T-helper 22 cell (primary cell): ENCODE measurements at places on chromosomes 5 and 9.
A peak's percentile ranks its signal among the peaks of the same experiment; 100 is the strongest.

DNA sequence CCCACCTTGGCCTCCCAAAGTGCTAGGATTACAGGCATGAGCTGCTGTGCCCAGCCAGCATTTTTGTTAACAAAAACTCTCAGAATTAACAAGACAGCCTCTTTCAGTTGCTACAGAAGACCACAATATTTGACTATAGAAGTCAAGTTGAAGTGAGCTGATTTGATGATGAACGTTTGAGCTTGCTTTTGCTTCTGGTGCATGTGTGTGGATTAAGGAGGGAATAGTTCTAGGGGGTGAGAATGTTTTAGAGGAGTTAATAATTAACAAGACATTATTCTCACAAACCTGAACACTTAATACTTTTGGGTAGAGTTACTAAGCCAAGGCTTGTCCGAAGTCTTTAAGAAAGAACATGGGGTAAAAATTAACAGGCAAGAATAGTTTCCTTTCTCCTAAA is 191.6 kb downstream of the TENT4A start:
- DNase-seq, result no peak

GRCh38 chr9:87479801-87480201 is 17.9 kb upstream of the DAPK1 start:
- no peak for DNase-seq

GRCh38 chr5:39063037-39063436 is 11.2 kb downstream of the RICTOR start:
- DNase-seq, result no peak

GRCh38 chr9:135555910-135556309 is 5.6 kb upstream of the PAEP start:
- no peak for DNase-seq

DNA sequence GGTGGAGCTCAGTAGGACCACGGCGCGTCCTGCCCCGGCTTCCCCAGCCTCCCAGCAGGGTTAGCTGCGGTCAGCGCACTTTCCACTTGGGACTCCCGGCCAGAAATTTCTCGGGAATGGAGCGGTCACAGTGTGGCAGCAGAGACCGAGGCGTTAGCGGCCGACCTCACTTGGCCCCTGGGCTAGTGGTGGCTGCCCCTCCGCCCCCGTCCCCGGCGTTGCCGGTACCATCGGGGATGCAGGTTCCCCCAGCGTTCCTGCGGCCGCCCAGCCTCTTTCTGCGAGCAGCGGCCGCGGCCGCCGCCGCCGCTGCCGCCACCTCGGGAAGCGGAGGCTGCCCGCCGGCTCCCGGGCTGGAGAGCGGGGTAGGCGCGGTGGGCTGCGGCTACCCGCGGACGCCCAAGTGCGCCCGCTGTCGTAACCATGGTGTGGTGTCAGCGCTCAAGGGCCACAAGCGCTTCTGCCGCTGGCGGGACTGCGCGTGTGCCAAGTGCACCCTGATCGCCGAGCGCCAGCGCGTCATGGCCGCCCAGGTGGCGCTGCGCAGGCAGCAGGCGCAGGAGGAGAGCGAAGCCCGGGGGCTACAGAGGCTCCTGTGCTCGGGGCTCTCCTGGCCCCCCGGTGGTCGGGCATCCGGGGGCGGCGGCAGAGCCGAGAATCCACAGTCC is 460 bp downstream of the DMRTA1 start:
- no peak for DNase-seq

GRCh38 chr9:106862110-106862820 is 701 bp upstream of the ZNF462 start:
- no peak for DNase-seq

GRCh38 chr5:172450861-172451695 is 3.2 kb downstream of the SH3PXD2B start:
- DNase-seq, result no peak

DNA sequence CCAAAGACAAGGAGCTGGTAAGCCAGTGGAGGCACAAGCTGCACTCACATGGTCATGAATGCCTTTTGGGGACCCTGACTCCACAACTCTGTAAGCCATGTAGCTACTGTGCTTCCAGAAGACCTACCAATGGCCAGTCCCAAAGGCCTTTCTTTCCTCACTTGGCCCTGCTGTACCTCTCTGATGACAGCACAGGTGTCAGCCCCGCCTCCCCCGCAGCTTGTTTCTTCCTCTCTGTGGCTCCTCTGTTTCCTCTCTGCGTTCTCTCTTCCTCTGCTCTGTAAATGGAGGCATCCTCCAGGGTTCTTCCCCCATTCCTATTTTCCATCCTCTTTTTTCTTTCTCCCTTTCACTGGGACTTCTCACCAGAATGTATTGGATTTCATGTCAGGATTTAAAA is 26.7 kb downstream of the SH3TC2 start:
- DNase-seq, result no peak

DNA sequence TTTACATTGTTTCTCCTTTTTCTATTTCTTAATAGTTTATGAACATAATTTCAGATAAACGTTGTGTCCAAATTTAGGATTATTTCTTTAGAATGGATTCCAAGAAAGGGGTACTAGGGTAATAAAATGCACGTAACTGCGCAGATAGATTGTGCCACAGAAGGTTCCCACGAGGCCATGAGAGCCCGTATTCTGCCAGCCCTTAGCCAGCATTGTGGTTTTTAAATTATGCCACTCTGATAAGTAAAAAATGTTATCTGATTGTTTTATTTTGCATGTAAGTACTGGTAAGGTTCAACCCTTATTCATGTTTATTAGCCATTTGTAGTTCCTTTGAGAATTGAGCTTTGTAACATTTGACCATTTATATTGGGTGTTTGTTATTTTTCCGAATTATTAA is 88.7 kb downstream of the PRKACG start:
- DNase-seq, result no peak

- no peak for DNase-seq
Observed at GRCh38 chr9:1941989-1942388, 73.2 kb upstream of the SMARCA2 start.

GRCh38 chr9:96738147-96739027 is 39.5 kb downstream of the ZNF510 start:
- DNase-seq, result no peak

GRCh38 chr9:127106466-127106855 is 16.0 kb downstream of the ANGPTL2 start:
- DNase-seq, result no peak

DNA sequence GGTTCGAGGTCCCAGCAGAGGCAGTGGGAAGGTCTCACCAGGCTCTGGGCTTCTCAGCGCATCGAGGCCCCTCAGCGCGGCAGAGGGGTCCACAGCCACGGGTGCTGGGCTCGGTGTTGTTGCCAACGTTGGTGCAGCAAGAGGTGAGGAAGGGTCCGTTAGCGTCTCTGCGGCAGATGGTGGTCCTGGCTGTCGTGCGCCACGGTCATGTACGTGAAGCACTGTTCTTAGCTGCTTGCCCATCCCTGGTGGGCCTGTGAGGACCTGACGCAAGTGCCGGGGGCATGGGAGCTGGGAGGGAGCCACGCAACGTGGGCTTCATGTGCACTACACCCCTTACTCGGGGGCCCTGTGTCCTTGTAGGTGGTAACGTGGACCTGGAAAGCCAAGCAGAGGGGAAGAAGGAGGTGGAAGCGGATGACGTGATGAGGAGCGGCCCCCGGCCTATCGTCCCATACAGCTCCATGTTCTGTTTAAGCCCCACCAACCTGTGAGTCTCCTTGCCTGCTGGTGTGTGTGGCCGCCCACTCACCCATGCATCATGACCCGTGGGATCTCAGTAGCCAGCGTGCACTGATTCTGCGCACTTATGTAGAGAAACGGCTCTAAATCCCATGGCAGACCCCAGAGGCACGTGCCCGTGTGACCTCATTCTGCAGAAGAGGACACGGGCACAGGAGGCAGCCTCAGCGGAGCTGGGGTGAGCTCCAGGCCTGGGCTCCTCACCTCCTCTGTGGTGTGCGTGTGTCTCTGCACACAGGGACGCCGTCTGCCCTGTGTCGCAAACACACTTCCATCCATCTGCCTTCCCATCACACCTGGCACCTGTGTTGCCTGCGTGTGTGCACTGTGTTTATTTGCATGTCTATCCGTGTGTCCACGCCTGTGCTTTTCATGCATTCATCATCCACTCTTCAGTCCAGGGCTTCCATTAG is 166.1 kb downstream of the CACNA1B start:
- no peak for DNase-seq

- DNase-seq, result peak; percentile 18
Observed at GRCh38 chr5:82225525-82226172, 52.5 kb downstream of the RPS23 start.
